ENCODE measurements at places on chromosomes 7 and 10.

- no peak for DNase-seq
Measured at GRCh38 chr10:110708776-110709443, 64.8 kb downstream of the RBM20 start.

DNA sequence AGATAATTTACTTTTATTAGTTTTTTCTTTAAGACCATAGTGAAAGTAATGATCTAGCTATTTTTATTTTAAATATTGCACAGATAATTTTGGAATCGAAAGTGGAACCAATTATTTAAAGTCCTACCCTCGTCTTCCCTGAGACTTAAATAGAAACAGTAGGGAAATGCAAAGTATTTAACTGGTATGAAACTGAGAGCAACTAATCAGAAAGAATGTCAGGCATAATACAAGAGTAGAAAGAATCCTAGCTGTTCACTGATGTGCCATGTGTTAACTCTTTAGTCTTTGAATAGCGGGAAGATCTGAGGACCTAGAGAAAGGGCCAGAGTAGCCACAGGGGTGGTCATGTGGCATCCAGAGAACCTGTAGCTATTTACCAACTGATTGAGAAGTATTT, 630.0 kb downstream of the NRG3 start:
- DNase-seq: no peak

DNA sequence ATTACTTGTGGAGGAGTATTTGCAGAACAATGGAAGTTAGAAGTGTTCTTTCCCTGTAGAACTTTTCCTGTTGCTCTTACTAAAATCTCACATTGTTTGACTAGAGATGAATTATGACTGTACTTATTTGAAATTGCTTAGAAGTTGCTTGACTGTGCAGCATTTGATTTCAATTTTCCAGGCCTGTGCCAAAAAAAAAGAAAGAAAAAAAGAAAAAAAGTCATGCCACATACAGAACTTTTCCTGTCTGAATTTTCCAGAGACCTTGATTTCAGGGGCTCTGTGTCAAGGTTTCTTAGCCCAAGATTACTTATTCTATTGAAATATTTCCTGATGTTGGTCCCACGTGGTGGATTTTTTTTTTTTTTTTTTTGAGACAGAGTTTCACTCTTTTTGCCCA, 3.5 kb upstream of the FAM171A1 start:
- no peak for DNase-seq

- DNase-seq: no peak
Measured at GRCh38 chr10:72719941-72720592, 28.1 kb downstream of the MCU start.

- DNase-seq: no peak
Measured at GRCh38 chr10:17431871-17432311, 22.5 kb downstream of the ST8SIA6 start.

DNA sequence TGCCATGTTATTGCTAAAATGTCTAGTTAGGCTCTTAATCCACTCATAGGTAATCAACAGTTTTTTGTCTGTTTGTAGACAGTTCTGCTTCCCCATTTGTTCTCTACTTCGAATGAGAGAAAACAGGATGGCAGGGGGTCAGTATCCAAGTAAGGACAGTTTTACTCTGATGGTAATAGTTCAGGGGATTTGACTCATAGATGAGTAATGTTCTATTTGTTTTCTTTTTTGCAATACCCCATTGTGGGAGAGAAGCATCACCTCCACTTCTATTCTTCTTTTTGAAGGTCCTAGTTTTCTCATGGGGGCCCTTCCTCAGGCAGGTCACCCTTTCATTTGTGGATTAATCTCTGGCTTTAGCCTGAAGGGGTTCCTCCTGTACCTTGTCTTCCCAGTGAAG, 13.9 kb downstream of the PCLO start:
- no peak for DNase-seq

DNA sequence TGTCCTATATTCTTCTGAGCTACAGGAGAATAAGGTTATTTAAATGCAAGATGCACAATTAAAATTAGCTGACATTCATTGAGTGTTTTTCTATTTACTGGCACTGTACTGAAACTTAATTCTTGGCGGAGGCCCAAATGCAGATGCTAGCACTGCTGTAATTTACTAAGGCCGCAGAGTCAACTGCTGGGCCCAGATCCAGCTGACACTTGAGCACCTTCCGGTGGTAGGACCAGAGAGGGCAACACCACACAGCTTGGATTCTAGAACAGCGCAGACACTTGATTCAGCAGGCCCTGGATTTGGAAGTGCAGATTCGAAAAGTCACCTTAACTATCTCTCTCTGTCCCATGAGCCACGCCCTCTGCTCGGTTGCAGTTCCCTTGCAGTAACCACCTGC, 228.6 kb upstream of the TMEM72 start:
- DNase-seq: no peak

- DNase-seq: no peak
Measured at GRCh38 chr10:75887369-75887768, 455.9 kb downstream of the LRMDA start.

- DNase-seq: no peak
Measured at GRCh38 chr10:96904648-96905047, 72.5 kb downstream of the LCOR start.

- no peak for DNase-seq
Measured at GRCh38 chr10:74973741-74974392, 137.6 kb upstream of the SAMD8 start.

GRCh38 chr7:77223261-77223660, 23.6 kb upstream of the FGL2 start:
- no peak for DNase-seq

DNA sequence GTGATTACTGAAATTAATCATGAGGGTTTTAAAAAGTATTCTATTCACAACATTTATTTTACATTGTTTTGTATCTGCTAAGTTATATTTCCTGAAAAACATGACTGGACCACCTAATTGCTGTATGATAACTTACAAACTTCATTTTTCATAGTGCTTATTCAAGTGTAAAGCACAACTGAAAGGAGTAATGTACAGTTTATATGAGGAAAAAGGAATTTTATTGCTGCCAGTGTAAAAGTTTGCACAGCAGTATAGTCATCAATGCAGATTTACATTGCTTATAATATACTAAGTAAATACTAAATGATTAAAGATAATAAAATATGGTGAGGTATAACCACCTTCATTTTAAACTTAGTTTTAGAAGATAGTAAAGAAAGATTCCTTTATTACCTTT, 4.0 kb downstream of the PTEN start:
- DNase-seq: no peak

DNA sequence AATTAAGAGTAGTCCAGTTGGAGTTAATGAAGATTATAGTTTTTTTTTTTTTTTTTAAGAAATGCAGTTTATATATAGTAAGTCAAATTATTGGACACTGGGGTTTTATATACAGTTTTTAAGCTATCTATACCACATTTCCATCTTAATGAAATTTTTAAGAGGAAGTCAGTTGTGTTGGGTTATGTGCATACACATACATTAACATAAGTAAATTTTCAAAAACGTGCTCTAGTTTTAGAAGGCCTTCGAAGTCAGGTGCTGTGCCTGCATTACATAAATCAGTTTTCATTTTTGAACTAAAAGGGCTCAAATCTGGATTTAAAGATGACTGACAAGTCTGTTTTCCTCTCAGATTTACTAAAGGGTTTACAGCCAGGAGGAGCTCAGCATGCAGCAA, 47.6 kb upstream of the FMC1 start:
- no peak for DNase-seq

DNA sequence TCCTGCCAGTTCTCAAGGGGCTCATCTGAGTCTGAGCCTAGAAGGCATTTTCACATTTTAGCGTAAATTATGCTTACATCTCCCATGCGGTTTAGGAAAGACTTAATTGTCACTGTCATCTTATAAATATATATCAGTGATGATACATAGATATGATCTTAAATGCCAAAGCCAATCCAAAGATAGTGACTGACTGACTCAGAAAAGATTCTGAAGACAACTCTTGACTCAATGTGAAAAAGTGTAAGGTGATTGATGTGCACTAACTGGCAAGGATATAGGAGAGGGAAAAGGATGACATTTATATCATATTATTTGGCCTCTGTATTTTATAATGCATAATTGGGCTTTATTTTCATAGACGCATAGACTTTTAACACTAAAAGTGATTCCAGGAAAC, 84.9 kb upstream of the LRRN3 start:
- DNase-seq: no peak

DNA sequence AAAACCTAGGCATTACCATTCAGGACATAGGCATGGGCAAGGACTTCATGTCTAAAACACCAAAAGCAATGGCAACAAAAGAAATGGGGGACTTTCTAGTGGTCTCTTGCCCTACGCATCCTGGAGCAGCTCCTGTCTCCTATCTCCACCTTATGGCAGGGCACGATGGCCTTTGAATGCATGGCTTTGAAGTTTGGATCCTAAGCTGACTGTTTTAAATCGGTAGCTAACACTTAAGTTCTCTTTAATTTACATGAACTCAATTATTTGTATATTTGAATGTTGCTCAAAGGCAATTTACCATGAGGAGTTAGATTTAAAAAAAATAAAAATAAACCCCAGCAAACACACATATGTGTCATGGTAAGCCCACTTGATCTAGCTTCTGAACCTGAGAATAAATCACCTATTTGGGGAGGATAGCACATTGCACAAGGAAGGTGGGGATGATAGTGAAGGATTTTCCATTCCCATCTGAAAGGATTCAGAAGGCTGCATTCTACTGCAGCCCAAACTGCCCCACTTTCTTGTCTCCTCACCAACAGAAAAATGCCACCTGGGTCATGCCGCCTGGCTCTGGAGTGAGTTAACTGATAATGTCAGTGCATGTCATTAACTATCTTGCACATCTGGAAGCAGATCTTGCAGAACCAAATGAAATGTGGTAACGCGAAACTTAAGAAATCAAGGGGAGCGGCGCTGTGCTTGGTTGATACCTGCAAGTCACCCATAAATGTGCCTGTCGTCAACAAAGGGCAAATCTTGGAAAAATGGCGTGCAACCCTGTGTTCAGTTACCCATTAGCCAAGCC, 12.4 kb downstream of the KLF6 start:
- DNase-seq: no peak

GRCh38 chr7:34851431-34851830, 185.9 kb downstream of the DPY19L1 start:
- DNase-seq: no peak

DNA sequence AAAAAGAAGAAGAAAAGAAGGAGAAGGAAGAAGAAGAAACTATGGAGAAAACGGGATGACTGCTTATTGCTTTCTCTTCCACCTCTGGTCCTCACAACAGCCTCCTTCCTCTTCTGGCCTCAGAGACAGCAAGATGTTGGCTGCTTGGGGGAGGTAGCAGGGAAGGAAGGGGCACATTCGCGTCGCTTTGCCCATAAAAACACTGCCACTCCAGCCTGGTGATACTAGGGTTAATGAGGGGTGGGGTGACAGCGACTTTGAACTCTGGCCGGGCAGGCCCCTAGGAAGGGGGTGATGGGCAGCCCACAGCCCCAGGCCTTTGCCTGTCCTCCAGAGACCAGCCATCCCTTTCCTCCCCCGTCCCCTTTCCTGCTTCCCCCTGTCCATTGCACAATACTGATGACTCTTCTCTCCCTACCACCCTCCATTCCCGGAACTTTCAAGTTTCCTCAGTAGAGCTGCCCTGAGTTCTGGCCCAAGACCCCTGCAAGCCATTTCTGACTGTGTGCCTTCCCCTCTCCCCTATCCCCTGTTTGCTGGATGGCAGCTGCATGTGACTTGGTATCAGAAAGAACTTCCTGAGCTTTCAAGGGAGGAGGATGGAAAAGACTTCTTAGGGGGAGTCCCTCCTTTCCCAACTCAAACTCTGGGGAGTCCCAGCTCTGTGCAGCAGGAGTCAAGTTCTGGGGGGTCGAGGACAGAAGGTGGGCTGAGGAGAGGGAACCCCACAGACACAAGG, 2.2 kb upstream of the CUEDC2 start:
- no peak for DNase-seq

DNA sequence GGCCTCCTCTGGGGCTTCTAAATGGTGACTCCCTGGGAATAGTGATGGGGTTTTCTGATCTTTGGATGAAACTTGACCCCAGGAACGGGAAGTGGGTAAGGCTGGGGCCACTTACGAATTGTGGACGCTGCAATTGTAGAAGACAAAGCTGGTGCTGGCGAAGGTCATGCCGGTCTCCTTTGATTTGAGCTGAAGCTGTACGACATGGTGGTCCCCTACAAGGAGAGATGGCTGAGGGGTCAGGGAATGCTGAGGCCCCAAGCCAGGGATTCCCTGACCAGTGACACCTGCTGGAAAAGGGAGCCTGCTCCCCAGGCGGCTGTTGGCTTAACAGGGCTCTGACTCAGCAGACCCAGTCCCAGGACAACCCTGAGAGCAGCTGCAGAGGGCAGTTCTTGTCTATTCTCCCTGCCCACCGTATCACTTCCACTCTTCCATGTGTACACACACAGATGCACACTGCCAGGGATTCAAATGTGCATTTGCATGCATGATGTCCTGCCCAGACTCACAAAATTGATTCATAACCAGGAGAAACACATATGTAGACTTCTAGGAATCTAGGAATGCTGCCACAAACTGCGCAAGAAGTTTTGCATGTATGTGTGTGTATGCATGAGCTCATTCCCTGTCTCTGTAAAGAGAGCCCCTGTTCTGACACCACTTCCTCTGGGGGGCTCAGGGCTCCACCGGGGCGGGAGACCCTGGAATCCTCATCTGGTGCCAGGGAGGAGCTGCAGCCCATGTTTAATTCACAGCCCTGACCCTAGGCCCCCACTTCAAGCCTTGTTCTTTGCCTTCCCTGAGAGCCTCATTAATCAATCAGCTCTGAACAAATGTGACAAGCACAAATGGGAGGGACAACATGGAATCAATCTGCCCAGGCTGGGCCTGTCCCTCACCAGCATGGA, 350.0 kb downstream of the PLXNA4 start:
- DNase-seq: no peak

DNA sequence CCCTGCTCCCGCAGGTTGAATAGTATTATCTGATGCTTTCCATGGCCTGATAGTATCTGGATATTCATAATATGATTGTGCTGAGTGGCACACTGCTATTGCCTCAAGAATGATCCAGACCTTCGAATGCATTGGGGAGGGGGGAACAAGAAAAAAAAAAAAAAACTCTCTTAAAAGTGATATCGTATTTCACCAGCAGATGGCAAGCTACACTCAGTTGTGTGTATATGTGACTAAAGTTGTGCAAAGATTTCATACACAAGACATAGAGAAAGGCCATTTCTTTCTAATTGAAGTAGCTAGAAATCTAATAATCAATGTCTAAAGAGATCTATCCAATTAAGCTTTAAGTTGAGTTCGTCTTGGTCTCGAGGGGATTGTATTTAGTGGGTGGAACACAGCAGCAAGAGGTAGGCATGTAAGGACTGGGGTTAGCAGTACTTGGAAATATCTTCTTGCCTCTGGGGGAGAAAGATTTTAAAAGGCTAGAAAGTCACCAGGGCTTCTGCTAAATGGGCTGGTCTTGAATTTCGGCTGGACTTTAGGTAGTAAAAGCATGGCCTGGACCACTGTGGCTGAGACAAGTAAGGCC, 15.3 kb downstream of the SFRP4 start:
- no peak for DNase-seq

DNA sequence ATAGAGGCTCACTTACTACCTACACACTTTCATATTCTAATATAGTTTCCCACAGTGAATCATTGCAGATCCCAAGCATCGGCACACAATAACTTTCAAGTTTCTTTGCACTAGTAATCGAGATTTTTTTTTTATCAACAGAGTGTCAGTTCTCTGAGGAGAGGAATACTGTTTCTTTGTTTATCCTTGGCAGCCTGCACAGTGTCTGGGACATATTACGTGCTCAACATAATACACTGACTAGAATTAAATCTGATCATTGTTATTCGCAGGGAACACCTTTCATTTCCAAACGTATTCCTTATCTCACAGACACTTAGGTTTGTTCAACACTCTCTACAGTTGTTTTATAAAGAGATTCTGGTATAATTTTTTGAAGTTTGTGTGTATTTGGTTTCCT, 95.3 kb downstream of the CACNA2D1 start:
- DNase-seq: no peak

- no peak for DNase-seq
Measured at GRCh38 chr10:65367706-65368105, 1558.1 kb upstream of the LRRTM3 start.

All from T-cell (primary cell).